ENCODE measurements at places on chromosomes 11 and 22.

- DNase-seq = no peak
Observed at GRCh38 chr11:116267146-116267545, 505.6 kb downstream of the BUD13 start.

DNA sequence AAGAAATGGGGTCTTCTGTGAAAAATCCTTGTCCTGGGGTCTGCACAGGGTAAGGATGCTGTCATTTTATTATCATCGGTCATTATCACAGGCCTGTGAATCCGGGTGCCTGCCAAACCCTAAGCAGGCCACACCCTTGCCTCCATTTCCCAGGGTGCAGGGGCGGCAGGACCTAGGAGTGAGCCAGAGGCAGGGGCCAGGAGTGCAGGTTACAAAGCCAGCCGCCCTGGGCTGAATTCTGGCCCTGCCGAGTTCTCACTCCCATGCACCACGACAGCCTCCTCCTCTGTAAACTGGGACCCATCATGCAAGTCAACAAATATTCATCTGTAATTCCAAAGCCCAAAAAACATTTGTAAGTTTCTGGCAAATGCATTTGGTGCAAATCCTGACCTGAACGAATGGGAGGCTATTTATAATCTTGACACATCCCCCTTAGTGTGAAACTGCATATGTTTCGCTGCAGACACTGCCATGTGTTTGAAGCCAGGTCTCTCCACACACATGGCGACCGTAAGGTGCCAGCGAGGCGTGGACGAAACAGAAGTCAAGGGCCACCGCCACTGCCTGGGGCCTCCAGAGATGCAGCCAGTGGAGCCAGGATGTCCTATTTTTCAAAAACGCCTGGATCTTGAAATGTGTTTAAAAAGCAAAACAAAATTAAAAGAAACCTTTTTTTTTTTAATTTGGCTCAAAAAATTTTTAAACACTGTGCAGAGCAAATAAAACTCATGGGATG lies 6.7 kb downstream of the CD5 start:
- no peak for DNase-seq

GRCh38 chr11:77141034-77141433 lies 13.0 kb downstream of the MYO7A start:
- DNase-seq = no peak

DNA sequence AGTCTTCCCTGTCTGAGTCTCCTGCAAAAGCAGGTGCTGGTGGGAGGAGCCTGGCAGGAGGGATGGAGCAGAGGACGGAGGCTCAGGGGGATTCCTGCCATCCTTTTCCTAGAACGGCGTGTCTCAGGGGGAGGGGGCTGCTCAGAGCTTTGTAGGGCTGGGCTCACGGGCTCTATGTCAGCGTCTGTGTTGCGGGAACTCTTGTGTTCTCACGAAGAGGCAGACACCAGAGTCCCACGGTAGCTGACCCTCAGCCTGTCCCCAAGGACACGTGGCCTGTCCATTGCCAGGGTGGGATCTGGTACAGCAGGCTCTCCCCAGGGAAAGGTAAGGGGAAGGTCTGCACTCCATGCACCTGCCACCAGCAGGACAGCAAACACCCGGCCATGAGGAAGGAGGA lies 1505.2 kb downstream of the TBC1D22A start:
- DNase-seq = no peak

DNA sequence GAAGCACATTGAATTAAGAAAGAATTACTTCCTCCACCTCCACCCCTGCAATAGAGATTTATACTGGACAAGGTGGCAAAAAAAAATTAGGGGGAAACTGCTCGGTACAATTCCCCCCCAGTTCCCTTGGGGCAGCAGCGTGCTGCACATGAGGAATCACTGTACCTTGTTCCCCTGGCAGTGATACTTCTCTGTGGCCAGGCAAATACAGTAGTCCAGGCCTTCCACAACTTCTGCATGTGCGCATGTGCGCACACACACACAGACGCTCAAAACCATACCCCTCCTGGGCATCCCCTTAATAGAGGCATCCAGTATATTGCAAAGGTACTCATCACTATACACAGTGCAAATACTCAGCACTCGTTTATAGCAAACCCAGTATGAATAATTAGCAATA lies 68.9 kb downstream of the ARFGAP2 start:
- DNase-seq = no peak

GRCh38 chr11:2378527-2379210 lies 1.6 kb downstream of the CD81 start:
- DNase-seq = no peak
